ENCODE measurements at places on chromosomes 4 and X.

- no peak for DNase-seq
Measured at GRCh38 chr4:62018537-62018936, 818.4 kb downstream of the ADGRL3 start.

- DNase-seq: no peak
Measured at GRCh38 chr4:77820649-77821561, 1.7 kb upstream of the CNOT6L start.

DNA sequence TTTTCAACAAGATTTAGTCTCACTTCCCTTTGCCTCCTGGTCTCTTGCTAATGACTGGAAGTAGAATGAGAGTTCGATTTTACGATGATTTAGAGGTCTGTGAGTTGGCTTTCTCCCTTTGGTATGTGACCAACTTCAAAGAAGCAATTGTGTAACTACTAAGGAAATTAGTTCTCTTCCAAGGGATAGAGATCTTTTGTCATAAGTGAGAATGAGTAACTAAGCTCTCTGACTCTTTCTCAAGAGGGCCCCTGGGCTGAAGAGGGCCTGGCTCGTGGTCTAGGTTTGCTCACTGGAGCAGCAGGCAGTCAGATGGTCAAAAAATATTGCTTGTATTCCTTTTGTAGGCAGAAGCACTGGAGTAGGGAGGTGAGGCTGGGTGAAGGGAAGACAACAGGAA, 176.3 kb downstream of the ENOX2 start:
- DNase-seq: no peak

- no peak for DNase-seq
Measured at GRCh38 chrX:27797575-27797974, 10.2 kb upstream of the MAGEB10 start.

DNA sequence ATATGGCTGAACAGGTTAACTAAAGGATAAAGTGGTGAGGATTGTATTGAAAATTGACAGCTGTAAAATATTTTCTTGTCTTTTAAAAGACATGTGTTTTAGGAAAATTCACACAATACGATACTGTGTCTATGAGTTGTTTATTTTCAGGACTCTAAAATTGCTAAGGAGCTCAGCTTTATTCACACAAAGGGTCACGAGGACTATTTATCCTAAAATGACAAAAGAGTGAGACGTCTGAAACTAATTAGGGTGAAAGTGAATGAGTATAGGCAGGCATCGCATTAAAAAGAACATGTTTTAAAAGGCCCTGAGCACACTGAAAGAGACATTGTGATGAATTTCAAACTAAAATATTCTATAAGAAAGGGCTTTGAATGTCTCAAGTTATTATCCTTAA, 304.7 kb downstream of the SH2D1A start:
- DNase-seq: no peak

GRCh38 chrX:2928583-2929434, at the start of gene ARSD:
TSS of gene ARSD (minus strand) at chrX:2929339. CDS start at chrX:2929275, 64 bp downstream.
- DNase-seq: no peak
